ENCODE measurements at places on chromosomes 7 and 10. TPM values are rescaled to one million over a fixed set of nuclear protein-coding genes. Genes with fewer than 3 reads are reported as not detected.
A peak's percentile ranks its signal among the peaks of the same experiment; 100 is the strongest.

The TRA2A gene
- 25.9 TPM for total RNA-seq

DNA sequence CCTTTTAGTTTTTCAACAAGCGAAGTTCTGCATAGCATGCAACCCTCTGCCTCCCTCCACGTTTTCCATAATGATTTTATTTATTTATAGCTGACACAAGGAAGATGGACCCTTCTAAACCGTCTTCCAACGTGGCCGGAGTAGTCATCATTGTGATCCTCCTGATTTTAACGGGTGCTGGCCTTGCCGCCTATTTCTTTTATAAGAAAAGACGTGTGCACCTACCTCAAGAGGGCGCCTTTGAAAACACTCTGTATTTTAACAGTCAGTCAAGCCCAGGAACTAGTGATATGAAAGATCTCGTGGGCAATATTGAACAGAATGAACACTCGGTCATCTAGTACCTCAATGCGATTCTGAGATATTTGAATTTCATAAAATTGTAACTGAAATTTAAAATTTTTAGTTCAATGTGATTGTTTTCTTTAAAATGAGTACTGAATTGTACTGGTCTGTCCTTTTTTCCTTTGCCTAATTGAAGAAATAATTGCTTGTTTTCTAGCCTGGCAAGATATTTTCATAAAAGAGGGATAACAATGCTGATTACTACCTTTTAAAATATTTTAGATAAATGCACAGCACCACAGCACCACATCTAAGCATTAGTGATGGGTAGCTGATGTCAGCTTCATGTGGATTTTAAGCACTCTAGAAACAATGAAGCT, 41.5 kb upstream of the SLC39A12 start:
- H3K36me3 ChIP-seq: no peaks in the 10 kb centered on the region
- H3K4me1 ChIP-seq: no peaks in the 10 kb centered on the region
- DNase-seq: no peak
- no peak overlapping the region for H3K27ac ChIP-seq
- H3K27me3 ChIP-seq: peaks cover 3% of the 10 kb centered on the region

- peak overlapping the region; percentile 35 for H3K27ac ChIP-seq
- DNase-seq: peak; percentile 49
- peaks cover 16% of the 10 kb centered on the region for H3K4me1 ChIP-seq
- no peaks in the 10 kb centered on the region for H3K27me3 ChIP-seq
- H3K36me3 ChIP-seq: no peaks in the 10 kb centered on the region
Measured at GRCh38 chr7:157854066-157854891, 517.5 kb downstream of the DNAJB6 start.

The ANKRD61 gene
- total RNA-seq: not detected

DNA sequence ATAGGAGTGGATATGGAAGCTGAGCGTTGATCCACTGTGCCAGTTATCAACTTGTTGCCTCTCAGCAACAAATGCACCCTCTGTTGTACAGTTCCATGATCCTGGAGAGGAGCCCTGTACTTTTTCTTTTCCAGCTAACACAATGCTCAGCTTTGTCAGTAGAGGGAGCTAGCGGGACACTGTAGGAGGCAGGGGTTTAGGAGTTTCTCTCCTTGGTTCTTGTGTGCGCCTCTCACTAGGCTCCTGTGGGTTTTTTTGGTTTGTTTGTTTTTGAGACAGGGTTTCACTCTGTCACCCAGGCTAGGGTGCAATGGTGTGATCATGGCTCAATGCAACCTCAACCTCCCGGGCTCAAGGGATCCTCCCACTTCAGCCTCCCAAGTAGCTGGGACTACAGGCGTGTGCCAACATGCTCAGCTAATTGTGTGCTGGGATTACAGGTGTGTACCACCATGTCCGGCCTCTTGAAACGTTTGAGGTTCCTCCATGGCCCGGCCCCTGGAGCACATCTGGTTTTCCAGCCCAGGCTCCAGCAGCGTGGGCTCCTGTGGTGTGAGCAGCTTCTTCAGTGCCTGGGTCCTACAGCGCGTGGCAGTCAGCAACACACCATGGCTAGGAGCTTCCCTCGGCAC, 12.0 kb upstream of the MARVELD1 start:
- peaks cover 3% of the 10 kb centered on the region for H3K4me1 ChIP-seq
- no peaks in the 10 kb centered on the region for H3K27me3 ChIP-seq
- H3K4me3 ChIP-seq: no peak overlapping the region
- H3K36me3 ChIP-seq: no peaks in the 10 kb centered on the region

DNA sequence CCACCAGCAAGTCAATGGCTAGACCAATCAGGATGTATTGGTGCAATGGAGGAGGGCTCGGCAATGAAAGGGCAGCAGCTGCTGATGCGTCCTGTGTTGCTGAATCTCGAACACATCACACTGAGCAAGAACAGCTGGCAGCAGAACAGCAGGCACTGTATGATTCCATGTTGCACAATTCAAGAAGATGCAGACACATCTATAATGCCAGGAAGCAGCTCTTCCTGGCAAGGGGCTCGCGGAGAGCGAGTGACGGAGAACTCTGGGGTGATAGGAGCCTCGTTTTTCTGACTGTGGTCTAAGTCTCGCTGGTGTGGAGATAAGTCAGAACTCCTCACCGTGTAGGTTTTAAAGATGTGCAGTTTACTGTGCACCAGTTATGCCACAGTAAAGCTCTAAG, 24.8 kb upstream of the PFKP start:
- no peak overlapping the region for H3K27ac ChIP-seq
- no peaks in the 10 kb centered on the region for H3K27me3 ChIP-seq
- no peaks in the 10 kb centered on the region for H3K4me1 ChIP-seq
- no peaks in the 10 kb centered on the region for H3K36me3 ChIP-seq

- H3K4me3 ChIP-seq: no peak overlapping the region
- no peaks in the 10 kb centered on the region for H3K4me1 ChIP-seq
- no peak overlapping the region for H3K27ac ChIP-seq
Measured at GRCh38 chr7:4225881-4226523, 456.1 kb upstream of the FOXK1 start.
